ENCODE measurements at places on chromosomes 7 and 10.

DNA sequence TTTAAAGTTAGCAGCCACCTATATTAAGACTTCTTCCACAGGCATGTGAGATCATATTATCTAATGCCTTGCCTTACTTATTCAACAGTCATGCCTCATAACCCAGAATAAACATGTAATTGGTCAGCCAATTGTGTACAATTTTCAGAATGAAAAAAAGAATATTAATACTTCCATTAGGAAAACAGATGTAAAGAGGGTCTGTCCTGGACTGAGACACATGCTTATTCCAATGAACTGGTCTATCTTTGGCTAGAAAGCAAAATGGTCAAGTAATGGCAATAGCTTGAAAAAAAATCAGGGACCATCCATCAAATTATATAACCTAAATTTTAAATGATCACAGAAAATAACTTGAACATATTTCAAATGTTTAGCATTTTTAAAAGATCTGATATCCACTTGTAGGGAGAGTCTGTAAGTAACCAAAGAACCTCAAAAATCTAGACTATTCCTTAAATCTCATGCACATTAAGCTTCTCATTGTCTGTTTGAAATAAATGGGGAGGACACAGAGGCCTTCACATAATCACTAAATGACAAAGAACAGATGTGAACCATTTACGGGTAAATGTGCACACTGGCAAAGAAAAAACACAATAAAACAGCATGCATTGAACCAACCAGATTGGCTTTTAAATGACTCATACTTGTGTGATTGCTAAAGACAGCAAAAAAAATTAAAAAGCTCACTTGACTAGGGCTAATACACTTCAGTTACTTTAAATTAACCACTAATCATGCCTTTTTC lies 568.8 kb upstream of the PCDH15 start:
- DNase-seq: no peak

DNA sequence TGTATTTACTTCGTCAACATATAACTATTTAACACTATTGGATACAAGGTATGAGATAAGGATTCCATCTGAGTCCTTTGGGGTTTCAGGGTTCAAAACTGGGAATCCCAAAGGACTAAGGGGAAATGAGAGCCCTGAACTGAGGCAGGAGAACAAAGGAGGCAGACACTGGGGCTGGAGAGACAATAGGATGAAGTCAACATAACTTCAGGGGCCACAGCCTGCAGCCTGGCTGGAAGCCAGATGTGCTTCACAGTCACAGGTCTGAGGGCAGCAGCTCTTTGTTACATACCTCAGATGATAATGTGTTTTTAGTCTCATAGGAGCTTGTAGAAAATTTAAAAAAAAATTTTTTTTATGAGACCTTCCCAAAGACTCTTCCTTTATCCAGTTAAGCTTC lies 73.3 kb downstream of the NRF1 start:
- no peak for DNase-seq

- DNase-seq: no peak
Measured at GRCh38 chr10:115829521-115830205, 443.3 kb downstream of the GFRA1 start.

DNA sequence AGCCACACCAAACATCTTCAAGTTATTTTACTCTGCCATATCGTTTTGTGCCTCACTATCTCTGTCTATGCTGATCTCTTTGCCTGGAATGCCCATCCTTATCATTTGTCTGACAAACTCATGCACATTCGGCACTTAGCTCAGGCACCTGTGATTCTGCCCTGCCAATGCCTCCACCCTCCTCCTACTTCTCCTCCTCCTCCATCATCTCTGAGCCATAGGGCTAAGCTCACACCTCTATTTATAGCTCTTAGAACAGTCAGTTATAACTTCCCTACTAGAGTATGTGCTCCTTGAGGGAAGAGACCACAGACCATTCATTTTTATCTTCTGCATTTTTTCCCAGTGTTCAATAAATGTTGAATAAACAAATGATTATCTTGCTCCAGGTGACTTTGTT lies 51.2 kb upstream of the CDK13 start:
- DNase-seq: no peak
